ENCODE measurements at places on chromosomes 6 and 20.

DNA sequence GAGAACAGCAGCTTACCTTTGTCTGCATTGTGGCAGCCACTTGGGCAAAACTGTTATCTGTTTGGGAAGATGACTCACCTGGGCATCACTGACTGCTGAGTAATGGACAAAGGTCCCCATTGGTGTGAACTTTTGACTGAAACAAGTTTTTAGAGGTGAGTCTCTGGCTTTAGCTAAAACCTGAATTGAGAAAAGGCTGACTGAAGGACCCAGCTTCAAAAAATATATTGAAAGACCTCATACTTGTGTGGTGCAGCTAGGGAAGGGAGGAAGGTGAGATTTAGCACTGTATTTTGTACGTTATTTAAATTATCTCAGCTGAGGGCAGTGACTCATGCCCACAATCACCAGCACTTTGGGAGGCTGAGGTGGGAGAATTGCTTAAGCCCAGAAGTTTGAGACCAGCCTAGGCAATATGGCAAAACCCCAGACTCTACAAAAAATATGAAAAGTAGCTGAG is 4.5 kb upstream of the CITED2 start:
- DNase-seq, result no peak

GRCh38 chr6:112986321-112986720 is 639.2 kb downstream of the RFPL4B start:
- no peak for DNase-seq

DNA sequence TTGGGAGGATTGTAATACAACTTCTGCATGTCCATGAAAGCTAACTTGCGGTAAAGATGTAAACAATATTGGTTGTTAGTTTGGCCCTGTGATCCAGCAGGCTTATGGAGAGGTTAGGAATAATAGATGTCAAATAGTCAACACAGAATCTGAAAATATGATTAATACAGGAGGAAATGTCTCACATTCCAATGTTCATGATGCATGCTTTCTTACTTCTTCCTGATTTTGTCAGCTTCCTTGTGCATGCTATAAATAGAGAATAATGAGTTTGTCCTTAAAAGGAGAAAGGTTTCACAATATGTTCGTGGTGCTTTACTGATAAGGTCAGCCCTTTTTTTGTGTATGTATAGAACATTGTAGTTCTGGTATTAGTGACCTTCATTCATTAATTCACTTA is 136.7 kb downstream of the MMUT start:
- no peak for DNase-seq

DNA sequence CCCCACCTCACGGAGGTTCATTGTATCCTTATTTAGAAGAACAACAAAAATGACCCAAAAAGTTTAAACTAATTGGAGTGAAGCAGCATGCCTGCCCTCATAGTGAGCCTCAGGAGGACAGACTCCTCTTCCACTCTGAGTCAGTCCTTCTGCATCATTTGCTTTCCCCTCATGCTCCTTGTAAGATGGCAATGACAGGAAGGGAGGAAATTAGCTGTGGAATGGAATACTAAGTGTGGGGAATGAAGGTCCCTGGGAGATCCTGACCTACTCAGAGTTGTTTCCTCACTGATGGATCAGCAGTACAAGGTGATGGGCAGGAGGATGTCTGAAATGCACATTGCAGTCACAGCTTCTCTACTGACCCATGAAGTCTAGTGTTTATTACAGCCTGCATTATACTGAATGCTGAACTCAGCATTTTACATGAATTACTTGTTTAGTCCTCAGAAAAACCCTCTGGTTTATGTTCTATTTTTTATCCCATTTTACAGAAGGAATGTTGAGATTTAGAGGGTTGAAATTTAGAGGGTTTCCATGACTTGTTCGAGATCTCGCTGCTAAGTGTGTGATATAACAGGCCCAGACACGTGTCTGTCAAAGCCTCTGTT is 212.0 kb upstream of the PCSK2 start:
- DNase-seq, result no peak

DNA sequence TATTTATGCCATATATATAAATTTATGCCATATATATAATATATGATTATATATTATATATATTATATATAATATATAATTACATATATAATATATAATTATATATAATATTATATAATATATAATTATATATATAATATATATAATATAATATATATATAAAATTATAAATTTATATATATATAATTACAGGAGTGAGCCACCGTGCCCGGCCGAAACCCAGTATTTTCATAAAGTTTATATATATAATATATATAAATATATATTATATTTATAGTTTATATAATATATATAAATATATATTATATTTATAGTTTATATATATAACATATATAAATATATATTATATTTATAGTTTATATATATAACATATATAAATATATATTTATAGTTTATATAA is 31.6 kb downstream of the NKX2-4 start:
- no peak for DNase-seq

DNA sequence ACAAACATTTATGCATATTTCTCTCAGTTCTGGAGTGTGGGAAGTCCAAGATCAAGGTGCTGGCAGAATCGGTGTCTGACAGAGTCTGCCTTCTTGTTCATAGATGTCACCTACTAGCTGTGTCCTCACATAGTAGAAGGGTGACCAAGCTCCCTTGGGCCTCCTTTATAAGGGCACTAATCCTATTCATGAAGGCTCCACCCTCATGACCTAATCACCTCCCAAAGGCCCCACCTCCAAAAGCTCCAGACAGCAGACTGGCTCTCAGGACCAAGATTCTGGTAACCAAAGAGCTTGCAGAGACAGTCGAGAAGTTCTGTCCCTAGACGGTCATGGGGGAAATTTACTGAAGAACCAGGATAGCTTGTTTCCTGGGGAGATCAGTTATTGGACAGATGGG is 139.1 kb downstream of the COL9A1 start:
- DNase-seq, result no peak

- DNase-seq, result no peak
Observed at GRCh38 chr20:32450484-32451061, 92.4 kb downstream of the ASXL1 start.

- no peak for DNase-seq
Observed at GRCh38 chr6:20696676-20697075, 162.4 kb downstream of the CDKAL1 start.

GRCh38 chr20:56689852-56690485 is 60.9 kb downstream of the TFAP2C start:
- no peak for DNase-seq

GRCh38 chr6:113147544-113147943 is 709.6 kb upstream of the MARCKS start:
- no peak for DNase-seq

- DNase-seq, result no peak
Observed at GRCh38 chr6:47380251-47380650, 70.5 kb upstream of the TNFRSF21 start.

DNA sequence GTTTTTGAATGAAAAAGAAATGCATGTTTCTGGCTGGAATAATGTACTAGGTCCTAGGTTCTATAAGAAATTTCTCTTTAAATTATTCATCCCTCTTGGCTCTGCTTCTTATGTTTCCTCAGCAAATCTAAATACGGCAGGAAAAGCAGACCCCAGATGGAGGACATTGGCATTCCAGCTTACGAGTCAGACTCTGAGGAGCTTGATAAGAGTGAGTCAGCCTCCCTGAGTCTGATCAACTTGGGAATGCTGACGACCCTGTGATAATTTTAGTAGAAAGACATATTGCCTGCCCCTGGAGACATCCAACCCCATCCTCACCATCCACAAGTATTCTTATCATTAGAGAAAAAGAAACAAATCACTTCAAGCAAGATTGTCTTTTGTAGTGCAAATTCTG is 509.7 kb upstream of the MARCKS start:
- no peak for DNase-seq

DNA sequence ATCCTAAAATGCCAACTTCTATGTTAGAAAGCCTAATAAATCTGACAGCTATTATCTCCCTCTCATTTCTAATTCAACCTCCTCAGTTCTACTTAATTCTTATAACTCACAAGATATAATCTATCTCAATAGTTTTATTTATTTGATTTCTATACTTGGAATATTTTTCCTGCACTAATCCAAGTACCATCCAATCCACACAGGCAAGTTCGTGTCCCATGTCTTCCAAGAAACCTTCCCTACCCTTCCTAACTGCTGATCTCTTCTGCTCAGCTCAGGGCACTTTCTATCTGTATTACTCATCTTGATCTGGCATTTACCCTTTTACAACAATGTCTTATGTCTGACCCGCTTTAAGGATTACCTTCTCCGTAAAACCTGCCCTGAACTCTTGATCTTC is 18.2 kb downstream of the NCOA5 start:
- DNase-seq, result no peak

DNA sequence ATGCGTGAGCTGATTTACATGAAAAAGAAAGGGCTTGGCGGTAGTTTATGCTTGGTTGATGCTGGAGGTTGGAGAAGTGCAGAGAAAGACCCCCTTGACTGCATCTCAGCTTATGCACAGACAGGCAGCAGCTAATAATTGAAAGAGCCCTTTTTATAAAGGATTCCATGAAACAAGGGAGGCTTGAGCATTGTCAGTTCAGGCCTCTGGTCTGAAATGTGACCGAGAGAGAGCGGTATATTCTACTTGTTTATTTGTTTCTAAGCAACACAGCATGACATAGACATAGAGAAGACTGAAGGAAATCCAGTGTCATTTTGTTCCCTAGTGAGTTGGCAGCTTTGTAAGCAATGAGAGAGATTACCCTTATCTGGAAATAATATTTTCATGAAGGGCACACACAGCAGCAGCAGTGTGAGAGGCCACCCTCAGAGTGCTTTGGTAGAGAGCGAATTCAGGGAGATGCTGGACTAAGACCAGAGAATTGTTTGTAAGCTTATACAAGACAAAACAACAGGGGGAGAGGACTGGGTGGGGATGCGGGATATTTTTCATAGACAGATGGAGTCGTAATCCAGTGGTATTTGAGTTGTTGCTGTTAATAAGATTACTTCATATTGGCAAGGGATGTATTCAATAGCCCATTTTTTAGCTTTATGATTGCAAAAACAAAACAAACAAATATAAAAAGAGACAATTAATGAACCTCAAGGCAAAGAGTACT is 34.6 kb upstream of the LAMA2 start:
- no peak for DNase-seq

GRCh38 chr6:144710207-144710606 is 425.1 kb downstream of the UTRN start:
- DNase-seq, result no peak

DNA sequence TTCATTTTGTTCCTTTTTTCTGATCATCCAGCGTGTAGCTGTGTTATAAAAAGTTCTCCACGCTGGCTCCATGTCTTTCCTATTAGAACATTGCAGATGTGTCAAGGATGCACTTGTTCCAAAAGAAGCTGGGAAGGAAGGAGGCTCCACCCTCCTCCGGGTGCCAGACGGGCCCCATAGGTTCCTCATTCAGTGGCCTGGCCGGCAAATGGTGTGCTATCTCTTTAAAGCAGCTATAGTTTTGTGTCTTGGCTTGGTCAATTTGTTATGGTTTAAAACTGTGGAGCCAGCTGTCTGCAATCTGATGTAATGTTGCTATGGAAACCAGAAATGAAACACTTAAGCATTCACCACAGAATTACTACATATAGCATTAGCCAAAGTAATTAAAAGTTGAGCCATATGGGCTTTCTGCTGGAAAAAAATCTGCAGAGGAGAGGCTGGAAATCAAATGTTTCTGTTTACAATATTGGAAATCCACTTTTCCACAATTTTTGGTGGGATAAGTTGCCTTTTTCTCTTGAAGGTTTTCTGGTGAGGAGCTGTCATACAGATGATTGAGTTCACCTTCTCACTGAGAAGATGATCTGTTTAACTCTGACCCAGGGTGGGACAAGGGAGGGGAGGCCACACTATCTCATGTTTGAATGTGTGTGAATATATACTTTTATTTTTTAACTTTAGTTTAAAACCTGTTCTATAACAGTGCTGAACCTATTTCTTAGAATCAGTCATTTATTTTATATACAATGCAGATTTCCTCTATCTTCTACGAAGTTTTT is 167.4 kb downstream of the SASH1 start:
- DNase-seq, result no peak

DNA sequence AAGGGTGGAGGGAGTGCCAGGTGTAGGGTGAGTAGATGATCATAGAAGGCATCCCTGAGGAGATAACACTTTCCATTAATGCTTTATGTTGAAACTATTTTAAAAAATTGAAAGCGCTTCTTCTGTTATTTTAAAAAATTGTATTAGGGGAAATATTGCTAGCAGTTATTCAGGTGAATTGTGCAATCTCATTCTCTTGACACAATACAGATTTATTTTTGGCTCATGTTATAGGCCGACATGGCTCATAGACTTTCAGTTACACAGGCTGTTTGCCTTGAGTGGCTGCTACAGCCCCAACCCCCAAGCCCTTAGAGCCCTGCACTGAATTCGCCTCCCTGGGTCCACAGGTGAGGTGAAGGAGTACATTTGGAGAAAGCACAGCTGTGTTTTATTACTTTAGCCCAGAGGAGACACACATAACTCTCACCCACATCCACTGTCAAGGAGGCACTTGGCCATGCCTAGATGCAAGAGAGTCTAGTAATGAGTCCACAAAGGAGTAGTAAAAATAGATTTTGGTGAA is 228.2 kb downstream of the RFPL4B start:
- DNase-seq, result no peak

DNA sequence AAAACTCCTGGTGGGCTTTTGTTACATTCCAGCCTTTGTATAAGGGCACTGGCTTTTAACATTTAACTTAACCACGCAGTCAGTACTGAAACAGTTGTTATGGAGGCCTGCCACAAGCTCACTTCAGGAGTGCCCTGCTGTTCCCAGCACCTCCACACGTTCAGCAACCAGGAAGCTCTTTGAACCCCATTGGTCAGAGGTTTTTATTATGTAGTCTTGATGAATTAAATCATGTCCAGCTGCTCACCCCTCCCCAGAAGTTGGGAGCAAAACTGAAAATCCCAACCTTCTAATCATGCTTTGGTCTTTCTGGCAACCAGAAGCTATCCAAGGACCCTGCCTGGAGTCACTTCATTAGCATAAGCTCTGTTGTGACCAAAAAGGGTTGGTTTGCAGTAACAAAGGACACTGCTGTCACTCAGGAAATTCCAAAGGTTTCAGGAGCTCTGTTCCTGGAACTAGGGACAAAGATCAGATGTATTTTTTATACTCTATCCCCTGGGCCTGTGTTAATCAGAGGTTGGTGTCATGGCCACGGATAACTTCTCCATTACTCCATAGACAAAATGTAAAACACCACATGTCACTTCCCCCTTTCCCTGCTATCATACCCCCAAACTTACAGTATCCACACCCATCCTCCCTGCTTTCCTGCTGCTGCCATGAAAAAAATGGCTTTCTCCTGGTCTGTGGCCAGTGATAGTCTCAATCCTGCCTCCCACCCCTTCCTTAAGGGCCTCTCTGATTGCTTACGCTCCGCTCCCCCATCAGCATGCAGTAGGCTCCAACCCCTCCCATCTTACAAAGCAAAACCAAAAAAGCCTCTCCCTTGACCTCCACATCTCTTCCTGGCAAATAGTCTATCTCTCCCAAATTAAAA is 3.1 kb downstream of the ARMC12 start:
- no peak for DNase-seq

- no peak for DNase-seq
Observed at GRCh38 chr6:131058236-131058635, 4.8 kb downstream of the EPB41L2 start.

- DNase-seq, result no peak
Observed at GRCh38 chr20:62475027-62475771, 596 bp downstream of the GATA5 start.

- no peak for DNase-seq
Observed at GRCh38 chr6:9515633-9516606, 899.0 kb downstream of the TFAP2A start.

GRCh38 chr6:169592558-169592957 is 109.3 kb downstream of the WDR27 start:
- no peak for DNase-seq

- no peak for DNase-seq
Observed at GRCh38 chr6:90409700-90410099, 113.1 kb upstream of the BACH2 start.

- no peak for DNase-seq
Observed at GRCh38 chr6:123000244-123000770, 4.3 kb downstream of the CLVS2 start.

Measured in activated CD4-positive, CD25-positive, alpha-beta regulatory T cell (primary cell).